Cerebellar cortex (tissue), 1 donor: ENCODE measurements at places on chromosomes 3 and 15.

DNA sequence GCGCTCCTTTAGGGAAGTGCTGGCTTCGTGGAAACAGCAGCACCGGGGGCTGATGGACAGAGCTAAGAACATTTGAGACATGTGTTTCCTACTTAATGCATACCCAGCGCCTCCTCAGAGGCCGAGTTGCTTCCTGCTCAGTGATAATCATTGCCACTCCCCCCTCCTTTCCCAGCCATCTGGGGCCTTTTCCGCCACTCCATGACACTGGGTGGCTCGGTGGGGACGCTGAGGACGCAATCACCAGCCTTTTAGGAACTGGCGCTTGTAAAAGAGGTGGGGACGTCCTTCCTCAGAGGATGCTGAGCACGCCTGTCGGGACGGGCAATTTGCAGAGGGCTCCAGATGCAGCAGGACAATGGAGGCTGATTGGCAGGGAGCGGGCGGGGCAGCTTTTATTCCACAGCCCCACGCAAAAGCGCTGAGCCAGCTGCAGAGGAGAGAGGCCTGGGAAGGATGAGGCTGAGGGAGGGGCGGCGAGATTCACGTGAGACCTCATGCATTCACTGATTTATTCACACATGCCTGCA lies 22.2 kb upstream of the IQSEC1 start:
- DNase-seq, result no peak

GRCh38 chr3:113495035-113495434 lies 19.9 kb downstream of the SPICE1 start:
- DNase-seq, result peak; percentile 40

DNA sequence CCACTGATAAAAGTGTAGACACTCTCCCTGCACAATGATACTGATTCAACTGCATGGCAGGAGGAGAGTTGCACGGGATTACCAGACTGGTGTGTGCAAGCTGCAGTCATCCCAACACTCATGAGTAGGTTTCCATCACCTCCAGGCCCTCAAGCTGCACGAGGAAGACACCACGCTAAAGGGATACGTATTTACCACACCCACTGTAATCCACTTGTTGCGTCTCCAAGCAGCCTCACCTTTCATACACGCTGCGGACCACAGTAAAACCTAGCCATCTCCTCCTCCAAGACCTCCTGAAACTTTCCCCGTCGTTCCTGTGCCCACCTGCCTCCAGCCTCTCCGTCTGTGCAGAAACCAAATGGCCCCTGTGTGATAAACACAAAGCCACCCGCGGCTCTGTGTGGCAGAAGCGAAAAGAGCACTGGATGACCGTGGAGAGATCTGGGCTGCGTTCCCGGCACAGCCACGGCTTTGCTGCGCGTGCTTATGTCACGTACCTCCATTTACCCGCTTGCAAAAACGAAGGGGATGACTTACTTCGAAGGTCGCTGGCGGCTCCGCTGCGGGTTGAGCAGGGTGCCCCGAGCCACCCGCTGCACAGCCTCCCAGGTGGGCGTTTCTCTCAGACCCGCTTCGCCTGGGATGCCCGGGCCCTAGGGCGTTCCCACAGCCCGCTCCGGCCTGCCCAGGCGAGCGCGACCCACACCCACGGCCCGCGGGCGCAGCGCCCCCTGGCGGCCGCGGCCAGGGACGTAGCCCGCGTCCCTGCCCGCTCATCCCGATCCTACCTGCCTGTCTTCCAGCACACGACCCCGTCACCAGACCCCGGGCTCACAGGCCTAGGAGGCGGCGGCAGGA lies 643 bp downstream of the ABCC5 start:
- peak; percentile 54 for DNase-seq

GRCh38 chr15:41417418-41418195 lies 712 bp downstream of the RTF1 start:
- DNase-seq, result peak; percentile 5

GRCh38 chr3:69161587-69162307 lies 39.4 kb upstream of the LMOD3 start:
- DNase-seq, result peak; percentile 58

GRCh38 chr3:148044151-148044550 lies 635.0 kb downstream of the ZIC1 start:
- DNase-seq, result no peak

DNA sequence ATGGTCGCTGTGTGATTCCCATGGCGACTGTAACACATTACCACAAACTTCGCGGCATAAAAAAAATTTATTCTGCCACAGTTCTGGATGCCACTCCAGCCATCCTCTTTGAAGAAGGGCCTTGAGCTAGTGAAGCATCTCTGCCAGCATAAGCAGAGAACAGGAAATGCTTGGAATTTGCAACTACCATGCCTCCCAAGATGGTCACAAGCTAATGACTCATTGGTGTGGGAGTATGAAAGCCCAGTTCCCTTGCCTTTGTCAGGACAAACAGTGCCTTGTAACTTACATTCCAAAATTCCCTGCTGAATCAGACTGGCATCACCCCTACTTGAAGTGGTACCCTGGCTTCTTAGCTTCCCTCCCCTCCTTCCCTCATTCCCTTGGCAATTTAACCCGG lies 129.7 kb downstream of the PROS1 start:
- no peak for DNase-seq

- DNase-seq, result no peak
These were observed 55.0 kb downstream of the PRICKLE2 start for GRCh38 chr3:64170270-64170669.

DNA sequence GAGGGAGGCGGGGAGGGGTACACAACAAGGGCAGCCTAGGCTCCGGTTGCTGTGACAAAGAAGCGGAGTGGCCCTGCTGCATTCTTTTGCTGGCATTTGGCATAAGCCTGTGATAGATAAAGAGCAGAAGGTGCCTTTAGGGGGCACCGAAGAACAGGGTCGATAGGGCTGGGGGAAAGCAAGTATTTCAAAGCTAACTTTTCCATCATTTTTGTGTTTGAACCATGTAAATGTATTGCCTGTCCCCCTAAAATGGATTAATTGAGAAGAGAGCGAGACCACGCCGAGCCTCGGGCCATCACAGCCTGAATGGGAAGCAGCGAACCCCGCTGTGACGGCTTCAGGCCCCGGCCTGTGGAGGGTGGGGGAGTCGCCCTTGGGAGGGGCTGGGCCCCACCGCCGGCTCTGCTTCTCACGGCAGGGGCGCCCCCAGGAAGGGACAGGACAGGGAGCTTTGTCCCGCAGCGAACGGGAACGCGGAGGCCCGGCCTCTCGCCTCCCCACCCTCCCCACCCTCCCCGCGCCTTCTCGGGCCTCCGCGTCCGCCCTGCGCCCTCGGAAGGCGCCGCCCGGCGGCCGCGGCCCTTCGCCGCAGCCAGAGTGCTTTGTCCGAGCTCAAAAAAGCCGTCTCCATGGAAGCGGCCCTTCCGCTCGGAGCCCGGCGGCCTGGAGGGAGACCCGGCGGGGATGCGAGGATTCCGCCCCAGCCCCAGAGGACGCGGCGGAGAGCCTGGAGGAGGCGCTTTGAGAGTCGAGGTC lies 32.4 kb upstream of the ALDH1L1 start:
- DNase-seq, result peak; percentile 34

- DNase-seq, result no peak
These were observed 152.7 kb downstream of the SUCNR1 start for GRCh38 chr3:152026033-152026556.

DNA sequence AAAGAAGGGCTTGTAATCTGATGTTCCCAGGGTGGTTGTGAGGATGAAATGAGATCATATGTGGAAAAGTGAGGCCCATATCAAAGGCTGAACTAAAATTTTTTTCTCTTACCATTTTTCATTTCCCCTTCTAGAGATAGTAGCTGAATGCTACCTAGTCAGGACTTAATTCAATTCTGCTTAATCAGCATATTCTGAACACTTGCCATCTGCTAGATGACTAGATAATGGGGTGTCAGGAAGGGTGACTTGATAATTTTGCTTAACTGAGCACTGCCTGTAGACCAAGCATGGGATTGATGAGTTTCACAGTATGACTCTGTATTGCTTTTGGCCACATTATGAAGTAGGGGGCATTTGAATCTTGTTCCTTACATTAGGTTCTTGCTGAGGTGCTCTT lies 136.2 kb downstream of the CHST2 start:
- DNase-seq, result no peak

DNA sequence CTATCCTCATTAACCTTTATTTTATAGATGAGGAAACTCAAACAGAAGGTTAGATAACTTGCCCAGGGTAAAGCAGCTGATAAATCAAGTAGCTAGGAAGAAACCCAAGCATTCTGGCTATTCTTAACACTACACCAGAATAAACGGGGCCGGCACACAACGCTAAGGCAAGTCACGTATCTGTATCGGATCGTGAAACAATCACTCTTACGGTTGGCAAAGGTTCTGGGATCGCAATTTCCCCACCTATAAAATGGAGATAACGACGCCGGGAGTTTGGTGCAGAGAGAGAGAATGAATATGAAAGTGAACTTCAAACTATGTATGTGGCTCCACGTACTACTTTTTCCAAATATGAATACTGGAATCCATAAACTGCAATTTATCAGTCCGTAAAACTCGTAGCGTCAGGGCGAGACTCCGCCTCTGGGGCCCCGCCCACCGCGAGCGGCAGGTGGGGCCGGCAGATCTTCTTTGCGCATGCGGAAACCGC lies 252 bp upstream of the ARMC8 start:
- peak; percentile 92 for DNase-seq
